ENCODE measurements at places on chromosomes 13 and 19.
A peak's percentile ranks its signal among the peaks of the same experiment; 100 is the strongest.

- no peak for DNase-seq
Observed at GRCh38 chr19:13053238-13053637, 49.4 kb downstream of the LYL1 start.

GRCh38 chr19:40395956-40396355 is 6.0 kb upstream of the HIPK4 start:
- DNase-seq: no peak

- no peak for DNase-seq
Observed at GRCh38 chr13:113591750-113592149, 7.2 kb downstream of the TFDP1 start.

DNA sequence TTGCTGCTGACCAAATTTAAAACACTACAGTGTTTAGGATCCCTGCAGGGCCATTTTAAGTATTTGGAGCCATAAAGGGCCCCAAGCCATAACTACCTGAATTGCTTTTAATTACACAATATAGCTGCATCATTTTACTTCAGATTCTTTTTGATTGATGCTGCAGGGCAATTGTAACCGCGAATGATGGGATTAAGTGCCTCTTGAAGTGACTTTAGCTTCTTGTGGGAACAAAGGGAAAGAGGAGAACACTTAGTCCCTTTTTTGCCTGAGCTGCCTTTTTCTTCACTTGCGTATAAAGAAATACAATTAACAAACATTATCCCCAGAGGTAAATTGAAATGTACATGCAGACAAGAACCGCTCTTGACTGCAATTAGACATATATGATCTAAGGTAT is 228.5 kb downstream of the ZIC5 start:
- peak; percentile 98 for DNase-seq

DNA sequence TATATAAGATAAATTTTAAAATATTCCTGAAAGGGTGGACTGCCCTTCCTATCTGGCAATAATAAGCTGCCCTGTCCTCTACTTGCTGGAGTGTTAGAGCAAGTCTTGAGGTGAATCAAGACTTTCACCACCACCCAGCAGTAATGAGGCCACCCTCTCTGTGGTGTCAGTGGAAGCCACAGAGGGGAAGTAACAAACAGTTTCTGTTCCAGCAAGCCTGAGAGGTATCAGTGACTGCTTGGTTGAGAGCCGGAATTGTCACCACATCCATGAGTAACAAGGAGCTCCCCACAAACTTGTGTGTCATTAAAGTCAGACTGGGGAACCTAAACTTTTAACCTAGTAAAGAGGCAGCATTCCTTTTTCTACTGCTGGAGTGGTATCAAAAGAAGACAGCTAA is 532.7 kb upstream of the SPRY2 start:
- no peak for DNase-seq

GRCh38 chr13:110368408-110368807 is 61.3 kb downstream of the COL4A2 start:
- no peak for DNase-seq

GRCh38 chr13:75514080-75514995 is 23.3 kb downstream of the COMMD6 start:
- DNase-seq: no peak

- DNase-seq: no peak
Observed at GRCh38 chr13:45109102-45109720, 11.1 kb upstream of the GTF2F2 start.

GRCh38 chr13:51243832-51244231 is 21.6 kb downstream of the FAM124A start:
- no peak for DNase-seq

- no peak for DNase-seq
Observed at GRCh38 chr19:56671613-56671994, at the start of gene ZNF835. Gene ZNF835 (minus strand): TSS chr19:56671757. CDS start chr19:56665198, 6,559 bp downstream.

DNA sequence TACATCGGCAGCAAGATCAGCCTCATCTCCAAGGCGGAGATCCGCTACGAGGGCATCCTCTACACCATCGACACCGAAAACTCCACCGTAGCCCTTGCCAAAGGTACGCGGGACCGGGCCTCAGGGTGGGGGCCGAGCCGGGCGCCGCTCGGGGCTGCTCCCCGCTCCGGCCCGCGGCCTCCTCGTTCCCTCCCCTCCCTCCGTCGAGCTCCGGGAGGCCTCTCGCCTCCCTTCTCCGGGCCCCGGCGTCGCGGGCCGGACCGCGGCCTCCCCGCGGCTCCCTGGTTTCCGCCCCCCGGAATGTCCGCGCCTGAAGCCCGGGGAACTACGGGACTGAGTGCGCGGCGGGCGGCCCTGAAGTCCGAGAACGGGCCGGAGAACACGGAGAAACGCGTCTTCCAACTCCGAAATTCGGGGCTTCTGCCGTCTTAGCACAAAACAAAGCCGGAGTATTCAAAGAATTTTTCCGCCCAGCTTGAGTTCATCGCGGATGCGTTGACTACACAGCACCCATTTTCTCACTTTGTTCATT is 423 bp downstream of the LSM14A start:
- no peak for DNase-seq

GRCh38 chr13:110133425-110134235 is 173.3 kb downstream of the COL4A1 start:
- no peak for DNase-seq

DNA sequence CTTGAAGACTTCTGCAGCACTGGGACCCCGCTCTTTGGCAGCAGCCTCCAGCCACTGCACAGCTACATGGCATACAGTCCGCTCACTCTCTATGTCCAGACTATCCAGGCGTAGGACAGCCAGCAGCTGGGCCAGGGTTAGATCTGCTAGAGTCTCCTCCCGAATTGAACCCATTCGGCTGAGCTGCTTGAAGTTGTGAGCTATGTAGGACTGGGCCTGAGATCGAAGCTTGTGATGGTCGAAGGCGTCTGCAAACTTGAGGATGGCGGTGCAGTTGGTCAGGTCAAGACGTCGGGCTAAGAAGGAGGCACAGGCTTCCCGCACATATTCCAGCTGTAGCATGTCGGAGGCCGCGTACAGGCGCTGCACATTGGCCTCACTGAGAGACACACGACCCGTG is 900 bp downstream of the KBTBD7 start:
- no peak for DNase-seq

Measured in NCI-H1436 treated with DMSO at 0.1 percent for 48 hours (cell line).